ENCODE measurements at places on chromosomes 11 and 22.

DNA sequence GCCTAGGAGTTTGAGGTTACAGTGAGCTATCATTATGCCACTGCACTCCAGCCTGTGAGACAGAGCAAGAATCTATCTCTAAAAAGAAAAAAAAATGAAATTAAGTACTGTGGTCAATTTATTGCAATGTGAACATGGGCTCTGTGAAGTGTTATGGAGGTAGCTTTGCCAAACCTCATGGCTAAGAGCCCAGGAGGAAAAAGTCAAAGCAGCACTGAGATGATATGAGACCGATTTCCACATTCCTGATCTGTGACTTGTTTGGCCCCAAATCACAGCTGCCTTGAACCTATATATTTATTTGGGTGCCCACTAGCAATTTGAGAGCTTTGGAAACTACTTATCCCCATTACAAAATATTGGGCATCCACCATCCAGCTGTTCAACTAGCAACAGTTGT lies 29.8 kb upstream of the TMEM135 start:
- H3K4me3 ChIP-seq, result no peak overlapping the region
- no peaks in the 10 kb centered on the region for H3K27me3 ChIP-seq
- peaks cover 14% of the 10 kb centered on the region for H3K4me1 ChIP-seq
- H3K36me3 ChIP-seq, result no peaks in the 10 kb centered on the region
- no peak overlapping the region for H3K27ac ChIP-seq

DNA sequence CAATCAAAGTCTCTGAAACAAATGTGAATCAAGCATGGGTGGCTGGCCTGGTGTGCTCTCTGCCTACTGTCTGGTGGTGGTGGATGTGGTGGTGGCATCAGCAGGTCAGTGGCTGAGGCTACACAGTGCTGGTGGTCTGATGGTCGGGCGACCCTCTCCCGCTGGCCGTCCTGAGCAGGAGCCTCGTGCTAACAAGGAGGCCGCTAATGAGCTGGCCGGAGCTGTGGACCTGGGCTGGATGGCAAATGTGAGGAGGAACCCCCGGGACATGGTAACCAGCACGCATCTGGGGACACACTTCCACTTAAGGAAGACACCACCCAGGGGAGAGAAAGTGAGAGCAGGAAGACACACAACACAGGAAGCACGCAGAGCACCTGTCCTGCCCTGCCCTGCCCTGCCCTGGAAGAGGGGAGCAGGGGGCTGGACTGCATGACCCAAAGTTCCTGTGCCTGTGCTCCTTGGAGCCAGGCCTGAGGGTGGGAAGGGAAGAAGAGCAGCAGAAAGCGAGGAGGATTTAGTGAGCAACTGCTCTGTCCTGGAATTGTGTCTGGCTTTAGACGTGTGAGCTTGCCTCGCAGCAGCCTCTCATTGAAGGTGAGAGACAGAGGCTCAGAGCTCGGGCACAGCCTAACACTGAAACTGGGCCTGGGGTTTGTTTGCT lies 23.7 kb downstream of the SLC37A2 start:
- H3K4me3 ChIP-seq, result no peak overlapping the region
- DNase-seq, result no peak
- H3K27me3 ChIP-seq, result no peaks in the 10 kb centered on the region
- H3K36me3 ChIP-seq, result no peaks in the 10 kb centered on the region

DNA sequence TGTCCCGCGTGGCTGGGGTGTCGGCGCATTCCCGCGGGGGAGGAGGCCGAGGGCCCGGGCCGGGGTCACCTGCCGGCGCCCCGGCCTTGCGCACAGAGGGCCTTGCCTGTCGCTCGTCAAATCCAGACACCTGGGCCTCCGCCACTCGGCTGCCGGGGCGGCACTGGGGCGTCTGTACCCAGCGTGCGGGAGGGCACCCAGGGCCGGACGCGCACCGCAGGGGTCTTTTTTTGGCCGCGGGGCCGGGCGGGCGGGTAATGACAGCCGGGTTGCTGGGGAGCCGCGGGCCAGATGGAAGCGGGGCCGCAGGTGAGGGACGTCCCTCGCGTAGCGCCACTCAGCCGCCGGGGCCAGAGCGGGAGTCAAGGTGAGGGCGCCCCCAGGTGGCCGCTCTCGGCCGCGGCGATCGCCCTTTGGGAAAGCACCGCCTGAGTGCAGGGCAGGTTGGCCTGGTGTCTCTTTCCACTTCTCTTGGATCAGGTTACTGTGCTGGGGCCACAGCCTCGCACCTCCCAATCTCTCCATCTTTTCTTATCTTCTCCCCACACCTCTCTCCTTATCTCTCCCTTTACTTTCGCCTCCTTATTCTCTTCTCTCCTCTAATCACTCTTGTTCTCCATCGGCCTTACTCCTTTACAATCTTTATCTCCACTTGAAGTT lies 3.5 kb downstream of the PHLDB1 start:
- peaks cover 26% of the 10 kb centered on the region for H3K4me1 ChIP-seq
- H3K36me3 ChIP-seq, result peaks cover 9% of the 10 kb centered on the region
- peaks cover 48% of the 10 kb centered on the region for H3K27me3 ChIP-seq
- peak; percentile 82 for DNase-seq

DNA sequence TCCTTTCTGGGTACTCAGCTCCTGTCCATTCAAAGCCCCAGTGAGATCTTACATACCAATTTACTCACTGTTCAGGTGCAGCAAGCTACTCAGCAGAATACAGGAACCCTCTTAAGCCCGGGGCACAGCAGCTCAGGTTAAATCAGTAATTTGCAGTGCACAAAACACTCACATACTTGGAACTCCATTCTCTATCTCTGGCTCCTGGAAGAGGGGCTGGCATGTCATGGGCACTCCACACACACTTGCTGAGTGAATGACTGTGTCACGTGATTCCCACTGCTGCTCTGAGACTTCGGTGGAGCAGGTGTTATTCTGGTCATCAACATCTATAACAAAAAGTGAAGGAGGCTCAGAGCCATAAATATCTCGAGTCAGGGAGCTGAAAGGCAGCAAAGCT lies 157.3 kb upstream of the BDNF start:
- no peak for DNase-seq
- no peaks in the 10 kb centered on the region for H3K4me1 ChIP-seq
- H3K36me3 ChIP-seq, result no peaks in the 10 kb centered on the region
- H3K27ac ChIP-seq, result no peak overlapping the region
- H3K4me3 ChIP-seq, result no peak overlapping the region

GRCh38 chr22:32940736-32941135 lies 117.4 kb downstream of the SYN3 start:
- H3K4me3 ChIP-seq, result no peak overlapping the region
- H3K27ac ChIP-seq, result no peak overlapping the region
- no peaks in the 10 kb centered on the region for H3K36me3 ChIP-seq
- H3K27me3 ChIP-seq, result no peaks in the 10 kb centered on the region

DNA sequence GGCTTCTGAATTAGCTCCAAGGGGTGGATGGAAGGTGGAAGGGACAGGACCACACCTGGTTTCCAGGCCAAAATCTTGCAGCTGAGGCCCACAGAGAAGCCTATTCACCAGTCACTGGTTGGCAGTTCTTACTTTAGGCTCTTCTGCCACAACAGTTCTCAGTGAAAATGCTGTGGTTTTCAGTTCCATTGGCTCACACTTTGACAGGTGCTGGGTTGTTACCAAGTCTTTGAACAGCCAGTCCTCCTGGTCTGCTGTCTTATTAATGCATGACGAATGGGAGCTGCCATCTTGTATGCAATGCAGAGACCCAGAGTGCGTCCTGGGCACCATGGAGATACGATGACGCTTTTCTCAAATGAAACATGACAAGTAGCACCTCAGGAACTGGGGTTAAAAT lies 232.0 kb upstream of the ZBED5 start:
- H3K27ac ChIP-seq, result no peak overlapping the region
- peaks cover under 1% of the 10 kb centered on the region for H3K27me3 ChIP-seq
- H3K36me3 ChIP-seq, result no peaks in the 10 kb centered on the region
- H3K4me1 ChIP-seq, result no peaks in the 10 kb centered on the region

DNA sequence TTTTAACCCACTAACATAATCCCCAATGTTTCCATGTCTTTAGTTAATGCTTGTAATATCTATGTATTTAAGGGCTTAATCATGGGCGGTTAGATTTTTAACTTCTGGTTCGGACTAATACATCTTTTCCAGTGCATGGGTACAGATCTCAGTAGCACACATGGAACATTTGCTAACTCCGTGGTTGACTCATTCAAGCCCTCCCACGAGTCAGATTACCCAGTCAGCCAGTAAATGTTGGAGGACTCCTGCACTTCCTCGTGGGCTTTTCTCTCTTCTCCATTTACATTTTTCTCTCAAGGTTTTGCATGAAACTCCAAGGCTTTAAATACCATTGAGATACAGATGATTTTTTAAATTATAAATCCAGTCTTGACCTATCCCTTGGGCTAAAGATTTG lies 313.9 kb downstream of the ST3GAL4 start:
- DNase-seq, result no peak
- no peaks in the 10 kb centered on the region for H3K36me3 ChIP-seq
- H3K4me3 ChIP-seq, result no peak overlapping the region

GRCh38 chr11:13721760-13722159 lies 53.3 kb downstream of the FAR1 start:
- H3K27me3 ChIP-seq, result no peaks in the 10 kb centered on the region
- no peak overlapping the region for H3K27ac ChIP-seq
- H3K4me3 ChIP-seq, result no peak overlapping the region

GRCh38 chr22:49014227-49015201 lies 813.2 kb downstream of the BRD1 start:
- no peak for DNase-seq
- H3K4me1 ChIP-seq, result no peaks in the 10 kb centered on the region
- H3K27ac ChIP-seq, result no peak overlapping the region
- H3K36me3 ChIP-seq, result no peaks in the 10 kb centered on the region
- no peak overlapping the region for H3K4me3 ChIP-seq

- no peaks in the 10 kb centered on the region for H3K36me3 ChIP-seq
- no peak for DNase-seq
- no peak overlapping the region for H3K27ac ChIP-seq
- no peak overlapping the region for H3K4me3 ChIP-seq
- H3K4me1 ChIP-seq, result no peaks in the 10 kb centered on the region
These were observed 45.1 kb upstream of the PAX6 start for GRCh38 chr11:31856248-31856647.

- no peak for DNase-seq
- H3K4me3 ChIP-seq, result no peak overlapping the region
- H3K36me3 ChIP-seq, result no peaks in the 10 kb centered on the region
These were observed 9.0 kb downstream of the SWAP70 start for GRCh38 chr11:9672918-9673317.

DNA sequence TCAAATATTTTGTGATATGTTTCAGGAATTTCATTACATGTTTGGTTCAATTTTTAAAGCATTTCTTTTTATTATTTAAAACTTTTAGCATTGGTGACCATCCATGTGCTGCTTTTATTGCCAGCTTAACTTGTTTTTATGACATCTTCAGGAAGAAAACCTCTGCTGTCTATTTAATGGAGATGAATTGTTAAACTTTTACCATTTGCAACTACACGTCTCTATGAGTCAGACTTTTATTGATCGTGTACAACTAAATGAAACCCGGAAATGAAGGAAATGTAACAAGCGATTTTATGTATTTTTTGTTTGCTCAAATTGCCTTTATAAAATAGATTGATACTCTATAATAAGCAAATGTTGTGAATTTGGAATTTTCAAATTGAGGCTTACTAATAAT lies 113.0 kb downstream of the PTPRJ start:
- H3K27ac ChIP-seq, result no peak overlapping the region
- H3K4me3 ChIP-seq, result no peak overlapping the region
- no peak for DNase-seq
- H3K4me1 ChIP-seq, result peaks cover 75% of the 10 kb centered on the region

- no peak for DNase-seq
- H3K27ac ChIP-seq, result no peak overlapping the region
- no peaks in the 10 kb centered on the region for H3K4me1 ChIP-seq
- no peak overlapping the region for H3K4me3 ChIP-seq
These were observed 292.8 kb upstream of the SYN3 start for GRCh38 chr22:33350961-33351360.

GRCh38 chr11:28144808-28145207 lies 36.6 kb downstream of the METTL15 start:
- no peak overlapping the region for H3K27ac ChIP-seq
- H3K4me3 ChIP-seq, result no peak overlapping the region
- no peak for DNase-seq
- H3K36me3 ChIP-seq, result peaks cover 5% of the 10 kb centered on the region

DNA sequence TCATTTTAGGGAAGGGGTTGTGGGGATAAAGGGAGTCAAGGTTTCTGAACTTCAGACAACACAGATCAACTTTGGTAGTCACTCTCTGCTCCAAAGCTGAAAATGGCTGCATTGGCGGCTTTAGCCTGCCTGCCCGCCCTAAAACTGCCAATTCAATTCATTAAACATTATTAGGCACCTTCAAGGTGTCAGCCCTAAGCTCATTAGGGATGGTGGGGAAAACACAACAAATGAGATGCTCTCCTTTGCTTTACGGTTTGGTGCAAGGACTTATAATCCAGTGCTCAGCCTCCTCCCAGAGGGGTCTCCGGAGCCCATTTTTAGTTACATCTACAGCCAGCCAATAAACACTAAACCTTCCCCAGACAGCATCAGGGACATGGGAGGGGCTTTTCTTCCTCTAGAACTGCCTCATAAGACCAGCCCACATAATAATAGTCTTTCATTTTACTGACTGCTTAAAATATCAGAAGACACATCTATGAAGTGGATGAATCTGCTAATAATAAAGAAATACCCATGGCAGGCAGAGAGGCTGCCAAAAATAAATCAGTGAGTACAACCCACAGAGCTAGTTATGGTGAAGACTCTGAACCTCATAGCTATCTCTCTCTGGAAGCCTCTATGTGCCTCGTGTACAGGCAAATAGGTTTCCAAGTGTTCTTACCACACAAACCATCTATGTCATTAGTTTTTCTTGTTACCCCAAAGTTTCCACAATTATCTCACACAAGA lies 102.8 kb upstream of the NCAM1 start:
- no peaks in the 10 kb centered on the region for H3K4me1 ChIP-seq
- no peak overlapping the region for H3K4me3 ChIP-seq
- no peak for DNase-seq
- H3K27me3 ChIP-seq, result peaks cover 12% of the 10 kb centered on the region
- H3K27ac ChIP-seq, result no peak overlapping the region
- no peaks in the 10 kb centered on the region for H3K36me3 ChIP-seq

DNA sequence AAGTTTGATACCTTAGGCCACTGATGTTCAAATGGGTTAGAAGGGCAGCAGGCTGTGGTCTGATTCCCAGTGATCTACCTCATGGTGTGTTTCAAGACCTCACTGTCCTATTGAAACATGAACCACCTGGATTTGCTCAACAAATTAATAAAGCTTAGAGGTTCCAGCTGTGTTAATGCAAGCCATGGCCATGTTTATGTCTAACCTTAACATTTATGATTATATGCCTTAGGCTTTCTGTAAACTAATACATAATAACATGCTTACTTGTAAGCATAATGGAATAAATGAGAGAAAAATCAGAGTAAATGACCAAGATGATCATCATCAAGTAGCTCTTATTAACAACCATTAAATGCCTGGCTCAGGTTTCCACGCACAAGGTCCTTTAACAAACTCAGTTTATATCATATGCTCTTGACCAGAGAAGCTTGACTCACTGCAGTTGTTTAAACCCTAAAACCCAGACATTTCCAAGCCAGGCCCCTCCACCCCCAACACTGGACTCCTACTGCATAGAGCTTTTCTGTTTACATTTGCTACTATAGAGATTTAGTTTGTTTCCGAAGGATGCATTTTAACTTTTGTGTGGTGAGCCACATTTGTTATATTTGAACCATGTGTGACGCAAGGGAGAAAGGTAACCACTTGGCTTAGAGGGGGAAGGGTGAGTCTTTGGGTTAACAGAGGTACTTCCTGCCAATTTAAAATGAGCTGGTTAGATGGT lies 43.7 kb downstream of the KREMEN1 start:
- H3K4me1 ChIP-seq, result peaks cover 18% of the 10 kb centered on the region
- peaks cover 7% of the 10 kb centered on the region for H3K36me3 ChIP-seq
- DNase-seq, result no peak
- H3K27me3 ChIP-seq, result peaks cover 42% of the 10 kb centered on the region
- H3K27ac ChIP-seq, result no peak overlapping the region
- H3K4me3 ChIP-seq, result no peak overlapping the region
